ENCODE measurements at places on chromosomes 5 and 9.
A peak's percentile ranks its signal among the peaks of the same experiment; 100 is the strongest.

DNA sequence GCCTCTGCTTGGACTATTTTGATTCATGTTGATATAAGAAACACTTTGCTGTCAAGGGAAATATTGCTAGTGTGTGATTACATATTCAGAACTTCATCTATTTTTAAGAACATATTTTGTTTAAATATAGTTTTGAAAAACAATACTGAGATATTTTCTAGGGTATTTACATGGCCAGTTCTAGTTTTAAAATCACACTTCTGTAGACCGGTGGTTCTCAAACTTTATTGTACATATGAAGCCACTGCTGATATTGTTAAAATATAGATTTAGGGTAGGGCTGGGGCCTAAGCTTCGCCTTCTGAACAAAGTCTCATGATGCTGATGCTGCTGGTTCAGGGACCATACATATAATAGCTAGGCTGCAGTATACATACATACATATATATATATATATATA, 1000.0 kb downstream of the PTPRD start:
- no peak for DNase-seq

GRCh38 chr5:69170495-69170894, 3.5 kb downstream of the CCNB1 start:
- DNase-seq: no peak

- peak; percentile 54 for DNase-seq
Observed at GRCh38 chr9:127525401-127526188, 74.3 kb downstream of the LRSAM1 start.

GRCh38 chr5:160491438-160491837, 69.8 kb downstream of the PTTG1 start:
- DNase-seq: no peak

DNA sequence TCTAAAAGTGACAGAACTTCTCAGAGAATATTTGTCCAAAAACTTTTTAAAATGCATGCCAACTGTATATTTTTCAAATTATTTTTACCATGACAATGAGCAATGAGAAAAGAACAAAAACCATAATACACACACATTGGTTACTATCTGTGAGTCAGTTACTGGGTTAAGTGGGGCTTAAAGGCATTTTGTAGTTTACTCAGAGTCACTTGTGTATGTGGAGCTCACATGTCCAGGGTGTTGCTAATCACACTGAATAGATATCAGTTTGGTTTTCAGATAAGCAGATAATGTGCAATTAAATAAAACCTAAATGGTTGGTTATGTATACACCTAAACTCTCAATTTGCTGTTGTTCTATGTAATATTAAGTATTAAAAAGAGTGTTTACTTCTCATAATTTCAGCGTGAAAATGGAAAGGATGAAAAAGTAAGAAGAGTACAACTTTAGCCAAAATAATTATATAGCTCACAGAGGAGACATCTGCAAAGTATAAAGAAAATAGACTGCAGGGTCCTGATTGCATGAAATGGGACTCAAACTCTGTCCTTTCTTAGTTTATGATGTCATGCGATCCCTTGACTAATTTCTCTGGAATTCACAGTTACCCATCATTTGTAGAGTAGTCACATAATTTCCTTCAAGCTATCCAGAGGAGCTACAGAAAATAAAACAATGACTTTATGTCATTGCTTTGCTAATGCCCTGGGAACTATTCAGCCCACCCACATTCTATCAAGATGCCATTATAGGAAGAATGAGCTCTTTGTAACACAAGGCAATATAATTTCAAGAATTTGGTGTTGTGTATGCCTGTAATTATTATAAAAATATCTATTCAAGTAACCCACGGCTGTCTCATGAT, 388.0 kb upstream of the ZNF608 start:
- no peak for DNase-seq

GRCh38 chr9:30476826-30477225, 1907.6 kb upstream of the ACO1 start:
- no peak for DNase-seq

- DNase-seq: no peak
Observed at GRCh38 chr9:131100445-131100844, 4.1 kb downstream of the AIF1L start.

DNA sequence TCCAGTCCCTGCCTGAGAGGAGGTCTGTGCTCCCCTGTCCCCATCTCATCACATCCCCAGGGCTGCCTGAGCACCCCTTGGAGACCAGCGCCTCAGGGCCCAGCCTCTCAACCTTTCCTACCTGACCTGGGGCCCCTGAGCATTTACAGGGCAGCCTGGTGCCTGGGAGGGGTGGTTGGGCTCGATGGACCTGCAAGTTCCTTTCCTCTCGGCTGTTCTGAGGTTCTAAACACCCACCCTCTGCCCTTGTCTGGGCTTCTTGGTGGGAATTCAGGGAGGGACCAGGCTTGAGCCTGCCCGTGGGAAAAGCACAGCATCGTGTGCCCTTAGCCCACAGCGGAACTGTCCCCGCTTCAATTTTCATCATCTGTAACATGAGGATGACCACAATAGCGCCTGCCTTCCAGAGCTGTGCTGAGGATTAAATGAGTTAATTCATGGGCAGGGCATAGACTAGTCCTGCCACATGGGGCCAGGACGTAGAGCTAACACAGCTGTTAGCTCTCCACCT, 91.0 kb upstream of the SH3PXD2B start:
- DNase-seq: no peak

- no peak for DNase-seq
Observed at GRCh38 chr5:73149540-73149939, 23.5 kb upstream of the TMEM174 start.

GRCh38 chr5:139797335-139797734, 1.7 kb downstream of the PSD2 start:
- no peak for DNase-seq

Measured in CD4-positive, alpha-beta T cell treated with Interleukin-10 for 1 hour (primary cell).